ENCODE measurements at places on chromosomes 12 and 14.

GRCh38 chr12:52580496-52580895 is 6.9 kb upstream of the KRT74 start:
- DNase-seq = no peak

- DNase-seq = no peak
Observed at GRCh38 chr12:12925388-12925787, 26.6 kb downstream of the GPRC5D start.

DNA sequence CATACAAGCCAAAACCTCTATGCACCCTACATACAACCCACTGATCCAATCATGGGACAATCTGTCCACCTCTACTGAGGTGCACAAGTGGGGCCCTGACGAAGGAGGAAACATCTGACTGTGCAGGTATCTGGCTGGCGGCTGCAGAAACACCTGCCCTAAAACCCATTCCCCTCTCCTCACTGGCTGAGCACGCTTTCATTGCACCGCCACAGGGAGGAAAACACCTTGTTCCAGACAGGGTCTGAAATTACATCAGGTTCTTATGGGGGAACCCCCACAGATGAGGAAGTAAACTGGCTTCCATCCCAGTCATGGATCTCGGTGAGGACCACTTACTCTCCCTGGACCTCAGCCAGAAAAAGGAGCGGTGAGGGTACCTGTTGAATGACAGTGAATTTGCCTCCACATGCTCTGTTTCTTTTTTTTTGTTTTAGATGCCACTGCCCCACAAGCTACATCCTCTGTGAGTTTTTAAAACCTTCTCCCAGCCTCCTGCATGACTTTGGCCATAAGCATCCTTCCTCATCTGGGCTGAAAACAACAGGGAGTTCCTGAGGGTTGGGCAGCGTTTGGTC is 23.8 kb upstream of the DGLUCY start:
- DNase-seq = no peak

- DNase-seq = no peak
Observed at GRCh38 chr12:58888131-58888783, 32.0 kb downstream of the LRIG3 start.

- no peak for DNase-seq
Observed at GRCh38 chr14:73627151-73627558, 14.8 kb downstream of the ACOT6 start.

DNA sequence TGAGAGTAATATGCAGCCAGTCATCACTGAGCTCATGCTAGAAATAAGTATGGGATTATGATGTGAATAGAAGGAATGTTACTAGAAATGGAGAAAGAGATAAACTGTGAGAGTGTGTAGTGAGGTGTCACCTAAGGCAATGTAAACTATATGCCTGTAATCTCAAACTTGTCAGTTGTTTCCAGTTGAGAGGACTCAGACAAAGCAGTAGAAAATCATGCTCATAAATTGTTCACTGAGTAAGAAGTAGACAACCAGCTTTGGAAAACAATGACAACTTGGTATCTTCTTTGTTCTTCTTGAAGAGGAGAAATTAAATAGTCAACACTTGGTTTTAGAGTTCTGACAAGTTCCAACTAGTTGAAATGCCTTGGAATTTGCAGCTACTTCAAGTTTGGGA is 148.5 kb upstream of the OR4E1 start:
- DNase-seq = no peak
